ENCODE measurements at places on chromosomes 11 and 22. TPM values are rescaled to one million over a fixed set of nuclear protein-coding genes. Genes with fewer than 3 reads are reported as not detected.

The TMEM191C gene
- 1.7 TPM for total RNA-seq

The GGT1 gene
- total RNA-seq, result 0.97 TPM

The KRTAP5-7 gene
- not detected for total RNA-seq

- DNase-seq, result no peak
These were observed 1.5 kb upstream of the GGT1 start for GRCh38 chr22:24601217-24602104.

- DNase-seq, result peak; percentile 54
These were observed 74.7 kb upstream of the CD44 start for GRCh38 chr11:35064114-35064800.

DNA sequence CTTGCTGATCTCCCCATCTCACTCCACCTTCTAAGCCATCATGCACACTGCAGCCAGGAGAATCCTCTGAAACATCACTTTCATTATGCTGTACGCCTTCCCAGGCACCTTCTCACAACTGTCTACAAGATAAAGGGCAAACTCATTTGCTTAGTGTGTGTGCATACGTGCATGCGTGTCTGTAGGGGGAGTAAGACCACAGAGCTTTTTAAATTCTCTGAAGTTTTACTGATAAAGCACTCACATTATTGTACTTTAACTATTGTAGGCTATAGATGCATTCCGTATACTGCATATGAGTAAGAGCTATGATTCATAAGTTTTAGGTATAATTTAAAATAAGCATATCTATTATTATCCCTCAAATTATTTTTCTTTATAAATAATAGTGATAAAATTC, 15.3 kb upstream of the ANKK1 start:
- DNase-seq, result no peak

DNA sequence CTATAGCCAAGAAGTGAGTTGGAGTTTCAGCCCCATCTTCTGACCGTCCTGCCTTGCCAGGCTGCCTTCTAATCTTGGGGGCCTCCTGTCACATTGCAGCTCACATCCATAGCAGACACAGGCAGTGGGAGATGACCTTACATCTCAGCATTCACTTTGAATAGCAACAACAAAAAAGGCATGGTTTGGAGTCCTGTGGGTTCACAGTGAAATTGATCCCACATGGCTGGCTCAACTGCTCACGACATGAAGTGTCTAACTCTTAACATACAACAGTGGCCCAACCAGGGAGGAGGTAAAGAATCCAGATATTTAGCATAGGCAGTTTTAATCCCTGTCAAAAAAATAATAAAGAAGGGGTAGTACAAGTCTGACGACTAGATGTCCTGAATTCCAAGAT, 38.1 kb downstream of the DBX1 start:
- no peak for DNase-seq

GRCh38 chr22:38981005-38981991, 849 bp upstream of the APOBEC3B start:
- no peak for DNase-seq

DNA sequence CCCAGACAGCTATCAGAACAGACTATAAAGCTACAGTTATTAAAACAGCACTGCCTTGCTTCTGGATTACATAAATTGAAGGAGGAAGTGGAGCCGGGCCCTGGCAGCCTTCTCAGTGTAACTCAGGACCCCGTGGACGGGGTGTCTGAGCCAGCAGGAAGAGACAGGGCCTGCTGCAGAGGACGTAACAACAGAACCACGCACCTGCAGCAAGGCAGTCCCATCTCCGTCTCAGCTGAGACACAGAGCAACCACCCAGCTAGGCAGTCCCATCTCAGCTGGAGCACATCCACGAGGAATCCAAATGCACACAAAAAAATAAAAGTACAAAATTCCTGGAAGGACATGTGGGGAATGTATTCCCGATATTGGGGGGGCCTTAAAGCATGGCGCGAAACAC, 17.1 kb upstream of the KRTAP5-6 start:
- no peak for DNase-seq

DNA sequence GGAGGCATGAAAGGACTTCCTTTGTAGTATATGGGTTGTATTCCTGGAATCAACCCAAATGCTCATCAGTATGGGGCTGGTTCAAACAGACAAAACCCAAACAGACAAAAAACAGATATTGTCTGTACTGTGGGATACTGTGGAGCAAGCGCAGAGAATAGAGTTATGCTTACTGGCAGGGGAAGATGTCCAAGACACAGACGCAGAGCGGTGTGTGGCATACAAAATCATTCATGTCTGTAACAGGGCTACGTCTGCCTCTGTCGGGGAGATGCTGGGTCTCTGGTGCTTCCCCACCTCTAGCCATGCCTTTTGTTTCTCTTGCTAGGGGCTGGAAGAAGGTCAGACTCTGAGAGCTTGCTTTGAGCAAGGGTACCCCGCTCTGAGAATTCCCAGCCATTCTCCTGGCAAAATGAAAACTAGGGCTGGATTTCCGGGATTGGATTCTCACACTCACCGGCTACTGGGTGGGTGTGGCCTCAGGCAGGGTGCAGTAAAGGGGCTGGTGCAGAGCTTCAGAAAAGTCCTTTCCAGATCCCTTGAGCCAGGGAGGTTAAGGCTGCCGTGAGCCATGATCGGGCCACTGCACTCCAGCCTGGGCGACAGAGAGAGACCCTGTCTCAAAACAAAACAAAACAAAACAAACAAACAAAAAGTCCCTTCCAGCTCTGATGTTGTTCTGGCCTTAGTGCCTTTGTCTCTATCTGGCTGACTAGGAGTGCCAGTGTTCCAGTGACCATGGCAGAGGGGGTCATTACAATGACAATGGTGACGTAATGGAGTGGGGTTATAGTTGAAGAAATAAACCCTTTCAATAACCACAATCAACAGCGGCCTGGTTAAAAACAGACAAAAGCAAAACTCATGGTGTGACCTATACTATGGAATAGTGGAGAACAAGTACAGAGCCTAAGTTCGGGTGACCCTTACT, 2.9 kb upstream of the ABCC8 start:
- DNase-seq, result peak; percentile 27

Measured in fibroblast of villous mesenchyme (primary cell).